ENCODE measurements at places on chromosomes 12 and 14.

GRCh38 chr12:92546635-92547348, 156.0 kb upstream of the PLEKHG7 start:
- DNase-seq = no peak

- DNase-seq = no peak
These were observed 114.3 kb downstream of the SNAPC1 start for GRCh38 chr14:61876362-61877034.

GRCh38 chr12:76085520-76085868, 1.0 kb upstream of the NAP1L1 start:
- DNase-seq = no peak

GRCh38 chr12:124692443-124692842, 125.0 kb upstream of the NCOR2 start:
- DNase-seq = no peak

- DNase-seq = no peak
These were observed 936 bp downstream of the TFCP2 start for GRCh38 chr12:51171884-51172514.
